ENCODE measurements at places on chromosomes 12 and 14.
A peak's percentile ranks its signal among the peaks of the same experiment; 100 is the strongest.

GRCh38 chr14:97457575-97458085 lies 660.4 kb downstream of the VRK1 start:
- no peak for DNase-seq

DNA sequence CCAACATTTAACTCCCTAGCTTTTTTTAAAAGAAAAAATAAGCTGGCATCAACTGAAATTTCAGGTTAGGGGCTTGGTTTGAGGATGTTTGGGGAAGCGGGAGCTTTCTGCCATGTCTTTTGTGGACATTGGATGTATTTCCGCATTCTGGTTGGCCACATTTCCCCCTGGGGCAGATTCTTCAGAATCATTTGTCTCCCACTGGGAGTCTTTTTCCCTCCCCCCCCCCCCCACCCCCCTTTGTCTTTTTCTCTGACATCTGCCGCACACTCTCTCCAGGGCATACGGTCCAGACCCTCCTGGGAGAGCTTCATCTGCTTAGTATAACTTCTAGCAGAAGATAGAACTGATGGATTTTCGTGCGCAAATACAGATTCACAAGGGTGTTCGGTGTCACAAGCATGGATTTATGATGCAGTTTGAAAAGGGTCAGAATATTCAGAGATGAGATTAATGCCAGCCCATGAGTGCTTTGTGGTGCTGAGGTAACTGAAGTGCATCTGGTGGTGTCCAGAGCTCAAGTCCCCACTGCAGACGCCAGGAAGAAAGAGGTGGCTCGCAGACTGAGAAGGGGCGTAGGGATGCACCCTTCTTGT lies 40.2 kb downstream of the ETV6 start:
- DNase-seq, result no peak

DNA sequence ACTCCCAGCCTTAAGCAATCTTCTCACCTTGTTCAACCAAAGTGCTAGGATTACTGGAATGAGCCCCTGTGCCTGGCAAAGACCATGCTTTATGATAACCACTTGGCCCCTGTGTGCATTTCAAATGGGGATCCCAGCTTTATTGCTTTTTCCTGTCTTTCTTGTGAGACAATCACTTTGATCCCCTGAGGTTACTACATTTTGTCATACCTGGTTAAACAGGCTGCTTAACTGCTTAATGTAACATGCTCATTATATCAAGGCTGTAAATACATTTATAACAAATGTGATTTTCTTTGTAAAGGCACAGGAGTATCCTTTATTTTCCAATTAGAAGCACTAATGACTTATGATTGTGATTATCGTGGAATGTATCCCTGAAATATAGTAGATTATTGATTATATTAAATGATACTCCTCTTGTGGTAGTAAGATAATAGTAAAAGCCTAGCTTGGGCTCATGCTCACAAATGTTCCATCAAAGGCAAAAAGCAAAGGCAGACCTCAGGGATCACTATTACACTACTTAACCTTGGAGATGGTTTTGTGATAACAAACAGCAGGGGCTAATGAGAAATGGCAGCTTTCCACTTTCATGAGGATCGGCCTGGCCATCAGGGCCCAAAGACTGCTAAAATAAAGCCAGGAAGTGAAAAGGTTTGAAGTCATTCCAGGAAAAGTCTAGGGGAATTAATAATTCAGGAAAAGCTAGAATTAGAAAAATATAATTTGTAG lies 290.8 kb upstream of the MDGA2 start:
- no peak for DNase-seq

- DNase-seq, result no peak
Observed at GRCh38 chr12:102005256-102005655, 56.5 kb downstream of the WASHC3 start.

DNA sequence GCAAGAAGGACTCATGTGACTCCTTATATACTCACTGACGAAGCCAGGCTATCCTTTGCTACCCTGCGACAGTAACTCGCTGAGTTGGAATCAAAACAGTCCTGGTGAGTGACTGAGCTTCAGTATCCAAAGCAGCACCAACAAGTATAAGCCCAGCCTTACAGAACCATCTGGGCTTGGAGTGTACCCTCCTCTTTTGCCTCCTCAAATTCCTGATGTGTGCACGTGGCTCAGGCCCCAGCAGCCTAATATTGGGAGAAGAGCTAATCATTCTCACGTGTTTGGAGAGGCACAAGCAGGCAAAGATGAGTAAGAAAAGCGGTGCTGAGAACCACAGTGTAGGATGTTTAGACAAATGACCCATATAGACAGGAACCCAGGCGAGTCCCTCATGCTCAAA lies 34.4 kb downstream of the PPTC7 start:
- DNase-seq, result no peak

DNA sequence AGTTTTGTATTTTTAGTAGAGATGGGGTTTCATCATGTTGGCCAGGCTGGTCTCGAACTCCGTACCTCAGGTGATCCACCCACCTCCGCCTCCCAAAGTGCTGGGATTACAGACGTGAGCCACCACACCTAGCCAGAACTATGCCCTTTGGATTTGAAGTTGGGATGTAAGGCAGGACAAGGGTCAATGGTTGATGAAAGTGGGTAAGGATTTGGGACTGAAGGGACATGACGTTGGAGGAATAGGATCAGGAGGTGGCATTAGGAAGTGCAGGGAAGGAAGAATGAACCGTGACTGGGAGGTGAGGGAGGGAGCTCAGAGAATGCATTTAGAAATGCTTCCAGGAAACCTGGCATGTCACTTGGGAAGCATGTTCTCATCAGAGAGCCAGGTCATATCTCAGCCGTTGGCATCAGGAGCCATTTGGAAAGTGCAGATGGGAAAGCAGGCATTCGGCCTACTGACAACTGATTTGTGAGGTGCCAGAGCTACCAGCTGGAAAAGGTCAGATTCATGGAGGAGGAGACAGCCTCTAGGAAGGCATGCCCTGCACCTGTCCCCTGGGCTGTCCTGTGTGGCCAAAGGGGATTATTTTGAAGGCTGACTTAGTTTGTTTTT lies 2.2 kb downstream of the CRADD start:
- no peak for DNase-seq

GRCh38 chr14:64438181-64438841 lies 27.0 kb upstream of the AKAP5 start:
- DNase-seq, result no peak

DNA sequence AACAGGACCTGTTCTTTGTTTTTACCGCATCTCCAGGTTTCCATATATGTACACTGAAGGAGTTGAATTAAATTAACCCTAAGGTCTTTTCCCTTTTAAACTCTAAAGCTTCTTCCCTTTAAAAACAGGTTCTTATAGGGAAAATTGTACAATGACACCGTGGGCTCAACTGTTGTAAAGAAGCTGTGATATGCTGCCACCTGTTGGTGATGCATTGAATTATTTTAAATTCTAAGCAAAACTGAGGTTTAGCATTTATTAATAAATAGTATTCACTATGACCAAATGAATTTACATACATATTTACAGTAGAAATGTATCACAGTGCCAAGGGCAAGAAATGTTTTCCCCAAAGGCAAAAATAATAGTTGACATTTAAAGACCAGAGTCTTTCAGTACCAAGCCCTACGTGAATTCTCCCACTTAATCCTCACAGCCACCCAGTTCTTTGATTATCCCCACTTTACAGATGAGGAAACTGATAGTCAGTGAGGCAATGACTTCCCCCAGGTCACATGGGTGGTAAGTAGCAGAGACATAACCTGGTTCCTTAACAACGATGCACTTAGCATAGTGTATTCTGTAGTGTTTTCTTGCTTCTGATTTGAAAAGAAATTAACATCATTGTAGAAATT lies 35.7 kb upstream of the TMEM263 start:
- DNase-seq, result peak; percentile 47

- no peak for DNase-seq
Observed at GRCh38 chr12:6699989-6700645, 498 bp downstream of the PIANP start.

- DNase-seq, result no peak
Observed at GRCh38 chr12:53594897-53595615, 31.1 kb downstream of the ATF7 start.

DNA sequence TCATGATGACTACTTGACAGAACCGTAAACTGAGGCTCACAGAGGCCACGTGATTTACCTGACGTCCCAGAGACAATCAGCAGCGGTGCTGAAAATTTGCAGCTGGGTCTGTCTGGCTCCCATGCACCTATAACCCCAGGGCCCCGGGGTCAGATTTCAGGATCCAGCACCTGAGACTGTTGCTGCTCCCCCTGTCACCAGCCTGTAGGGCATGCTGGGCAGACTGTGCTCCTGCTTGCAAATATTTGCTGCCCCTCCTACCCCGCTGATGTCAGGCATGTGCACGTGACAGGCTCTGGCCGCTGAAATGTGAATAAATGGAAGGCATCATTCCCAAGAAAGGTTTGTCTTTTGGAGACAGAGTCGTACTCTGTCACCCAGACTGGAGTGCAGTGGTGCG lies 6.0 kb downstream of the MMAB start:
- DNase-seq, result no peak

DNA sequence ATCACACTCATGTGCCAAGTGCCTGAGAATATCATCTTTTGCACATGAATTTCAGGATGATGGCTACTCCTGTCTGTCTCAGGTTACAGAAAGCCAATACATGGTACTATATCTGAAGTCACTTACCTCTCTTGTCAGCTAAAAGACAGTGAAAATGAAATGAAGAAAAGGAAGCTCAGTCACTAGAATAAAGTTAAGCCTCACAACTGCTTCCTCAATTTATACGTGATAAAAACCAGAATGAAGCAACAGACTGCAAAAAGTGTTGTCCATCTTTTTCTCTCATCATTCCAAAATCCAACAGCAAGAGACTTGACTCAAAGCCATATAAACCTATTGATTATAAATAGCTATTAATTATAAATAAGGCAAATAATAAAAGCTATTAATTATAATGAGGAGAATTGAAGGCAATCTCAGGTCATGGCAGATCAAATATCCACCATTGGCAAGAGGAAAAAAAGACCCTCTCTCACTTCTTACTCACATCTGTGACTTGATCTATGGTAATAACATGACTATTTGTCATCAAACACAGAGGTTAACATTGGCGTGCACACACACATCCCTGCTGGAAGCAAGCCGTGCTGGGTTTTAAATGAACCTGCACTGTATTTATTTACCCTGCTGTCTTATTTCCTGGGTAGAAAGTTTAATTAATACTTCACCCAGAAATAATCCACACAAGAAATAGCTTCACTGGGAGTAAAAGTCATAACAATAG lies 10.0 kb downstream of the NIN start:
- no peak for DNase-seq

GRCh38 chr14:87868920-87869319 lies 124.1 kb downstream of the GALC start:
- DNase-seq, result no peak

DNA sequence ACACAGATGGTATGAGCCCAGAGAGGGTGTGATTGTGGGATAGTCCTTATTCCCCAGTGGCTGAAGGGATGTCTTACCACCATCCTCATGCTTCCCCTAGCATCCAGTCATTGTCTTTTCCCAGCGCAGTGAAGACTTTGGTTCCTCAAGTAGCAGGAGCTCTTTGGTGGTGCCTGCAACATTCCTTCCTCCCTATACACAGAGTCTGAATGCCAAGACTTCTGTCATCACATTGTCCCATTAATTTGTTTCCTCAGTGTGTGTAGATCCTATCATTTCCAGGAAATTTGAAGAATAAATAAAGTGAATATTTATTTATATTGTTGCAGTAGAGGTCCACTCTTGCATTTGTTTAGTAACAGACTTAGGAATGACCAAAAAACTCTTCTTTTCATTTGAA lies 147.2 kb downstream of the DACT1 start:
- DNase-seq, result no peak

DNA sequence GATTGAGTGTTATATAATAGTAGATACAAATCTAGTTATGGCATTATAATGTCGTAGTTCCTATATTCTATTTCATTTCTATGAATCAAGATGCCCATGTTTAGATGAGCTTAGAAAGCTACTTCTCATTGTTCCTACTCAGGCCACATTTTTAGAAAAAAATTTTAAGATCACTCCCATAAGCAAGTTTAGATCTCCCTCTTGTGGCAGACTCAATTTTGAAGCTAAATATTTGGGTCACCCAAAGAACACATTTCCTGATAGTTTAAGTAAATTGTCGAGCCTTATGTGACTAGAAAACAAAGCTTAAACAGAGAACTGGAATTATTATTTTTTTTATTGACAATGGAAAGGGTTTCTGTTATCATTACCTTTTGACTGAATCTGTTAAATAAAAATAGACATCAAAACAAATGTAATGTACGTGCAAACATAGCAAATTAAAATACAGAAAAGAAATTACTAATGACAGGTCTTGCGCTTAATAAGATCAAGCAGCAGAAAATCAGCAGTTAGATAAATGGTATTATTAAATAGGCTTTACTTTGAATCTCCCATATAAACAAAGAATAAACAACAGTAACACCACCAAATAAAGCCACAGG lies 180.2 kb downstream of the ACSS3 start:
- DNase-seq, result peak; percentile 73

GRCh38 chr12:31895449-31896150 lies 63.6 kb upstream of the RESF1 start:
- no peak for DNase-seq

DNA sequence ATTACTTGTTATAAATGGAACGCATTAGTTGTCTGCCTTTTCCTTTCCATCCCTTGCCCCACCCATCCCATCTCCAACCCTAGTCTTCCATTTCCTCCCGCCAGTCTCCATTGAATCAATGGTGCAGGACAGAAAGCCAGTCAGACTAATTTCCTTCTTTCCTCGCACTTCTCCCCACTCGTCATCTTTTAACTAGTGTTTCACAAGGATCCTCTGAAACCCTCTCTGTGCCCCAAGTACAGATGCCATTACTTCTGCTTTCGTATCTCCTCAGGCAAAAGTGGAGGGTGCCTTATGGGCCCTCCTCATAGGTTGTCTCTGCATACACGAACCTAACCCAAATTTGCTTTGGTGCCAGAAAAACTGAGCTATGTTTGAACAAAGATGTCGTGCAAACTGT lies 4.2 kb downstream of the DAZAP2 start:
- DNase-seq, result no peak

- no peak for DNase-seq
Observed at GRCh38 chr14:36751106-36751505, 89.4 kb downstream of the PAX9 start.

GRCh38 chr12:89325495-89325894 lies 26.8 kb downstream of the DUSP6 start:
- DNase-seq, result no peak

DNA sequence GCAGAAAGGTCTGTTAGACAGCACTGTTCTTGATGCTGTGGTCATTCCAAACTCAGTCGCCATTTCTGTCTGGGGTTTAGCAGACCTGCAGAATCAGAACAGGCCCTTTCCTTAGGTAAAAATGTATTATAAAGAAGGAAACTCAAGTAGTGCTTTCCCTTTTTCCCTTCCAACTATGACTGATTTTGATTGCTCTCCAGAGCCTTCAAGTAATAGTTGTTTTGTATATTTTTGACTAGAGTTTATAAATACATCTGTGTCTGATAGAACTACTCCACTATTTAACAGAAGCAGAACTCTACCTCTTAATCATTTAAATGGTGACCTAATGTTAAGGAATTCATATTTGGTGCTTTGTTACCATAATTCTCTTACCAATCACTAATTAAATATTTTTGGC lies 74.0 kb downstream of the WNK1 start:
- DNase-seq, result no peak

GRCh38 chr14:94936901-94937685 lies 167.2 kb upstream of the GSC start:
- DNase-seq, result peak; percentile 18

GRCh38 chr12:12115514-12115913 lies 44.8 kb downstream of the BCL2L14 start:
- no peak for DNase-seq

GRCh38 chr12:115037830-115038229 lies 353.9 kb upstream of the TBX3 start:
- DNase-seq, result no peak

- no peak for DNase-seq
Observed at GRCh38 chr14:92952481-92953298, 29.7 kb downstream of the CHGA start.

All from left kidney (tissue), 8 donors.